ENCODE measurements at places on chromosomes 1 and 21.
A peak's percentile ranks its signal among the peaks of the same experiment; 100 is the strongest.

- DNase-seq = peak; percentile 96
Observed at GRCh38 chr1:24236789-24237371, 49.8 kb upstream of the IFNLR1 start.

- DNase-seq = no peak
Observed at GRCh38 chr1:12411098-12411497, 181.3 kb downstream of the VPS13D start.

- no peak for DNase-seq
Observed at GRCh38 chr1:24897263-24898151, 32.6 kb downstream of the RUNX3 start.

DNA sequence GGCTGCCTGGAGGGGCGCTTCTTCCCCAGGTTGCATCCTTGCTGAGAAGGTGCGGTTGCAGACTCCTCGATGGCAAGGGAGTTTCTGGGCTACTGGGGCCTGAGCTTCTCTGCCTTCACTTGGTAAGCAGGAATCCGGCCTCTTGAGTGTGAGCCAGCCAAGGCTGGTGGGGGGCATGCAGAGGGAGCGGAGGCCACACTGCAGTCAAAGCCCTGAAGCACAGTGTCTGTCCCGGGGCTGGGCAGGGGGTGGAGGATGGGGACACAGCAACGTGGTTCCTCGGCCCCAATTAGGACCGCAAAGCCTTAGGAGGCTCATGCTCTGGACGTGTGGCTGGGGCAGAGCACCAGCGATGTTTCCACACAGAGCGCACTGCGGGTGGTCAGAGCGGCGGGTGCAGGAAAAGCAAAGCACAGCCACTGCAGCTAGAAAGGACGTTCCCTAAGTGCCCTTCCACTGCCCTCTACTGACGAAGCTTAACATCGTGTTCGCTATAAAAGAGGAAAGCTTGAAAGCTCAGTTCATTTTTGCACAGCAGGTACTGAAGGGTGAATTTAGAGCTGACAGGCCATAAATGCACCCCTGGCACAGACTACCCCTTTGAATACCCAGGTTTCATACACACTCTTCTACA is 60.7 kb upstream of the COG2 start:
- DNase-seq = peak; percentile 35

DNA sequence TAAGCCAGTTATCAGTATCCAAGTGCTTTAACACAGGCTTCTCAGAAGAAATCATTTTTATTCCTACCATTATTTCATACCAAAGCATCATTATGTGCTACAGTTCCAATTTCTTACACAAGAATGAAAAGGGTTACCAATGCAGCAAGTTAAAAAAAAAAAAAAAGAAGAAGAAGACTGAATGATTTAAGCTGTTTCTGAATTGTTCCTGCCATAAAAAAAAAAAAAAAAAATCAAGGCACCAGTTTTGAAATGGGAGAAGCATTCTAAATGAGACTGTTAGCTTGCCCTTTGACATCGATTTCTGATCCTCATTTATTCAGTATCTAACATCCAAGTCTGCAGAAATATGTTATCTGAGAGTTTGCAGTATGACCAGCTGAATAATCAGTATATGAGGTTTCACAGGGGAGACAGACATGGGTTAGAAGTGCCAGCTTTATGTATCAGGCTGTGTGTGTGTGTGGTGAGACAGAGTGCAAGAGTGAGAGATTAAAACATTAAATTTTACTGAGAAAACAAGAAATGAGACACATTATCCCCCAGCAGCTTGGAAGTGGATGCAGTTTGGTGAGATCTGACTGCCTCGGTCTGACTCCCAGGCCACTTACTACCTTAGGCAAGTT is 105.8 kb downstream of the COLGALT2 start:
- no peak for DNase-seq

GRCh38 chr1:72336776-72337175 is 54.4 kb upstream of the NEGR1 start:
- no peak for DNase-seq

- DNase-seq = no peak
Observed at GRCh38 chr1:11080931-11081330, 18.7 kb downstream of the EXOSC10 start.

DNA sequence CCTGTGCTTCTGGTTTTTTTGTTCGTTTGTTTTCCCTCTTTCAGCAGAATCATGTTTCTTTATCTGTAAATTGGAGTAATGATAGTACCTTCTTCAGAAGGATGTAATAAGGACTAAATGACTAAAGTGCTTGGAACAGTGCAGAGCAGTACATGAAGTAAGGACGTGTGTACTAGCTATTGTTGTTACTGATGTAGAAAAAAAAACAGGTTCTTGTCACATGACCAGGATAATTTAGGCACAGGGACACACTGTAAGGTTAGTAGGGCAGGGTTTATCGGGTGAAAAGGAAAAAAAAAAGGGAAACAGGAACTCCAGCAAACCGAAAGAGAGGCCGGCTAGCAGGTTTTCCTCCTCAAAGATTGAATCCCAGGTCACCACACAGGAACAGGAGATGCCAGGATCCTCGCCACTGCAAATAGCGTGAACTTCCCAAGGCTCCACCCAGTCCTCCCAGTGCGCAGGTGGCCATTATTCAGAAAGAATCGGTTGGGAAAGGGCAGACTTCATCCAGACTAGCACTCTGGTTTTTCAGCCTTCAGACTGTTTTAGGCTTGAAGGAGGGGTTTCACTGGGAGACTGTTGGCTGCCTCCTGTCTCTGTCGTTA is 63.8 kb upstream of the PRRC2C start:
- no peak for DNase-seq

- no peak for DNase-seq
Observed at GRCh38 chr1:166956057-166956850, 19.1 kb downstream of the ILDR2 start.

DNA sequence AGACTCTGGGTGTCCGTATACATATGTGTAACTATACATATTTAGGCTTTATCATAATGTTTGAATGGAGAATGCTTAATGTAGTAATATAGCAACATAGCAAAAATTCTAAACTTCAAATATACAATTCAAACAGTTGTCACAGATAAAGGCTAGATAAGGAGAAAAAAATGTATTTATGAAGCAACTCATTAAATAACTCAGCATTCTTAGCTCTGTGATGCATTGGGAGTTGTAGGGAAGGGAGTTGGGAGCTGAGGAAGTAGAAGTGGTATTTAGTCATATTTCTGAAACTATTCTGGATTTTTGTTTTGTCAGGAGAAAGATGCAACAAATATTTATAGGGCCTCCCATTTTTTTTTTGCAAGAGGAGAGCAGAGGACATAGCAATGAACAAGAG is 197.8 kb downstream of the PBX1 start:
- DNase-seq = no peak

- no peak for DNase-seq
Observed at GRCh38 chr1:87179851-87180519, 148.7 kb upstream of the LMO4 start.

DNA sequence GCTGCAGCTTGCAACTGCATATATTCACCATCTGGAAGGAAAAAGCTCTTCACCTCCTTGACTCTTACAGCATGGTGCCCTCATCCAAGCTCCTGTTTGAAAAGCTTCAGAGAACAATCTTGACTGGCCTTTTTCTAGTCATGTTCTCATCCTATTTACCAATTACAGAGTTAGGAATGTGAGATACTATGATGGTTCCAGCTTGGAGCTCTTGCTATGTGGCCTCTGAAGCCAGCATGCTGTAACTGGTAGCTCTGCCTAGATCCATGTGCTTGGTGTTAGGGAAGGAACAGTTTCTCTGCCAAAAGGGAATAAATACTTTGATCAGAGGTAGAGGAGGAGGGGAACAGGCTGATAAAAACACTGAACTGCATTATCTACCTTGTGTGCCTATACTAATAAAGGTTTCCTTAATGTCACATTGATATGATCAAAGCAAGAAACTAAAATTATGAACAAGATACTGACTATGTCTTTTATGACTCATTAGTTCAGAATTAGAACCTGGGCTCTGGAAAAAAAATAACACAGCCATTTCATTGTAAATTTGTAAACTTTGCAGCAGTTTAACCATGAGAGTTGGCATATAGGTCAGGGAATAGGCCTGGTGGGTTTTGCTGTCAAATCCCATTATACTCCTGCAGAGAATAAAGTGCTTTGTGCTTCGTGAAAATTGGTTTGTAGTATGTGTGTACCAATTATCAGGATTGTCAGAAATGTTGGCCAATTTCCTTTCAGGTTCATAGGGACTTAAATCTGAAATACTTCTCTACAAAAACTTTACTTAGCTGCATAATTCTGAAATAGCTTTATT is 92.7 kb downstream of the LEPR start:
- no peak for DNase-seq

- DNase-seq = no peak
Observed at GRCh38 chr1:57041901-57042300, 76.1 kb upstream of the C8B start.

- no peak for DNase-seq
Observed at GRCh38 chr1:3026581-3027391, 5.5 kb downstream of the ACTRT2 start.

DNA sequence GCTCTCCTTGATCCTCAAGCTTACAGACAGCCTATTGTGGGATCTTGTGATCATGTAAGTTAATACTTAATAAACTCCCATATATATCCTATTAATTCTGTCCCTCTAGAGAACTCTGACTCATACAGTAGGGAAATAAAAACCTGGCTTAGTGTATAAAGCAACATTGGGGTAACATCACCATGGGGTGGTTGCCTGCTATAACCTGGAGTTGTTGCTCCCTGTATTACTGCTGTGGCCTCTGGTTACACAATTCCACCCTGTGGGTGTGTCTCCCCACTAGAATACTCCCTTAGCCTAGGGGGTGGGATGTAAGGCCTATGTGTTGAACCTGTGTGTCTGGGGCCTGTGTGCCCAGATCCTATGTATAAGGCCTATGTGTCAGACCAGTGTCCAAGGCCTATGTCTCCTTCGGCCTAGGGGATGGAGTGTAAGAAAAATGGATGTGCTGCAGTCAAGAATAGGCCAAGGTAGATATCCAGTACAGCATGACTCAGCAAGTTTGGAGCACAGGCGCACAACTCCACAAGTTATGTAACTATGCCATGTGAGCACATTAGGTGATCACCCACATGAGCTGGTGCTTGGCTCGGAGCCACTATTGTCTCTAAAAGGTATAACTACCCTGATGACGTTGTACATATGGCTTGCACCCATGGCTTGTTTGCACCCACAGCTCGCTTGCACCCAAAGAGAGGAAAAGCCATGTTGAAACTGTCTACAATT is 96.8 kb upstream of the C1orf21 start:
- DNase-seq = peak; percentile 90

- no peak for DNase-seq
Observed at GRCh38 chr1:11682799-11683198, 1.9 kb upstream of the MAD2L2 start.

DNA sequence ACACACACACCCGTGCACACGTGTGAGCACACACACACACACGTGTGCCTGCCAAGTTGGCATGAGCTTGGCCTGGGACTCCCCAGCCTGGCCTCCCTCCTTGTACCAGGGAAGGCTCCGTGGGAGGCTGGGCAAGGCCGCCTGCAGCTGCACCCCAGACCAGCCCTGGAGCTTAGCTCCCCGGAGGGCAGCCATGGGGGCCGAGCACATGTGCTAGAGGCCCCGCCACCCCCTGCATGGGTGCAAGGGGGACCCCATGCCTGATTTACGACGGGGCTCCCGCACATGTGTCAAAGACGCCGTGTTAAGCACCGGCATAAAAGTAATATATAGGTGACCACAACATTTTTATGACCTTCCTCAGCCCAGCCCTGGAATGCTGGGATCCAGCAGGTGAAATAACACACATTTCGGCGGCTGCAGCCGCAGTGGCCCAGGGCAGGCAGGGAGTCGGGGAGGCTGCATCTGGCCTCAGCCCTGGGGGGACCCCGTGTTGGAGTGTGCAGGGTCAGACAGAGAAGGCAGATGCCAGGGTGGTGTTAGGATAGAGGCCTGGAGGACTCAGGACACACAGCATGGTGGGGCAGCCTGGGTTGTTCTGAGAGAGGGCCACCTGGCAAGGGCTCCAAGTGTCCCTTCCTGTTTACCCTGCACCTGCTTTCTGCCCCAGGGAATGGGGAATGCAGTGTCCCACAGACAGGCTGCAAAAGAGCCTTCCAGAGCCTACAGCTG is 56.3 kb downstream of the WNT9A start:
- DNase-seq = no peak

DNA sequence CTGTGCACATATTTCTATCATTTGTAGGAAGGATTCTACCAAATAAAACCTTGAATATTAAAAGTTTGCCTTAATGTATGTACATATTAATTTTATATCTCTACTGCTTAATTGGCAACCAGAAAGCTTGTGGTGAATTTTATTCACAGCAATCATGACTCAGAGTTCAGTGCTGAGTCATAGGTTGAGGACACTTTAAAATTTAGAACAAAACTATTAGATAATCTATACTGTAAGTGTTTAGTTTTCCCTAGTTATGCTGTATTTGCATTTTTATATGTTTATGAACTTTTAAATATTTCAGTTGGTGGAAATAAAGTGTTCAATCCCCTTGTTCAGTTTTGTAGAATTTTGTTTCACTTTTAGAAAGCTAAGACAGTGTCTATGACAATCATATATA is 841.5 kb downstream of the KCNT2 start:
- DNase-seq = peak; percentile 72
